ENCODE measurements at places on chromosomes 7 and 10.

DNA sequence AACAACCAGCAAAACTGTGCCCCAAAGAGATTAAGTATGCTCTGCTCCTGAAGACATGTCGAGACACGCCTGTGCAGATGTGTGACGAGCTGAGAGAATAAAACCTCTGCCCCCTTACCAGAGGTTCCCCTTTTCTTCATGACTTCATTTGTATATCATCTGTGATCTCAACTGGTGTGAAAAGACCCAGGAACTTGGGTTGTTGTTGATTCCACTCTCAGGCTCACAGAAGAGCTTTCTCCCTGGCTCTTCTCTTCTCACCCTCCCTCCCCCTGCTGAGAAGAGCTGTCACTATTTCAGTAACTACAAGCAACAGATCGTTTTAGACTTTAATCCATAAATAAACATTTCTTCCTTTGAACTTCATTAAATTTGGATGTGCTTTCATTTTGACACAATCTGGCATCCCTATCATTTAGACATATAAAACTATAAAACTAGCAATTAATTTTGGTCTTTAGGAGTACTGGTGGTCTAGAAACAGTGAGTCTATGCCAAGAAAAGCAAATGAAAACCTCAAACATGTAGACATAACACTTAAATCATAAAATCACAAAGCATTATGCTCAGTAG lies 179.3 kb upstream of the FZD8 start:
- no peak for DNase-seq

DNA sequence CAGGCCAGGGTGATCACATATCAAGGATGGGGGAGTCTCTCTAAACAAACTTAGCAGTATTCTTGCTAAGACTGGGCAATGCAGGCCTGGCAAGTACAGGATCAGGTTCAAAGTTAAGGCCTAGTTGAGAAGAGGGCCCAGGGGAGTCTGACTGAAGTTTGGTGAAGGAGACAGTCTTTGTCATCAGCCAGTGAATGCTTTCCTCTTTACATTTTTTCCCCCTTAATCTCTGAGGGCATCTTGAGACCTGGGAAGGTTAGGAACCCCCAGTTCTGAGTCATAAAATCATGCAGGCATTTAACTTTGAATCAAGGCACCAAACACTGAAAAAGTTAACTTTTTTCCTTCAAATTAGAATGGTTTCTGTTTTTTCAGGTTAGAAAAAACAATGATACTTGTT lies 311.5 kb downstream of the REEP3 start:
- DNase-seq: no peak

DNA sequence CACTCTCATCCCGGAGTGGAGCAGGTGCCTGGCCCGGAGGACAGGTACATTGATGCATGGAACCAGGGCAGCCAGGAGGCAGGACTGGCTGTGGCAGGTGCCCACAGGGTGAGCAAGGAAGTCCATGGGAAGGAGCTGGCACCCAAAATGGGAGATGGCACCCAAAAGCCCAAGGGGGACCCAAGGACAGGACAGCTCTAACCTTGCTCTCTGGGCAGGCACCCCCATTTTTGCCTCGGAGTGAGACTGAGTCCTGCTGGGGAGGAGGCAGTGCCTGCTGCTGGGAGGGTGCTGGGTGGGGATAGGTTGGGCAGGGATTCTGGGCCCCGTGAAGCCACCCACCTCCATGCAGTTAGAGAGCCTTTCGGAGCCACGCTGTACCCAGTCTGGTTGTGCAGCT lies 234.5 kb downstream of the TCERG1L start:
- no peak for DNase-seq

DNA sequence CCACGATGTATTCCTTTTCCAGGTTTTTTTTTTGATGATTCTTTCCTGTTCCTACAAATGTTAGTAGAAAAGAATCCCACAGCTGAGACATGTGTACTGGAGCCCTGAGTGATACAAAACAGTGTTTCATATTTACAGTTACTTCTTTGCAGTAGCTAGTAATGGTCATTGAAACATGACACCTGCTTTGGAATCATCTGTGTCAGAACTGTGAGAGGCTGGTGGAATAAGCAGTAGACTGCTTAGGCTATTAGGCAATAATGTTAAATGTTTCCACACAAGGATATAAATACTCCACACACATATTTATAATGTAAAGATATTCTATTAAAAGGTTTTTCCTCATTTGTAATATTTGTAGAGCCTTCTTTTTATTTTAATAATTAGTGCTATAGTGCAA lies 394.0 kb downstream of the THSD7A start:
- DNase-seq: no peak

DNA sequence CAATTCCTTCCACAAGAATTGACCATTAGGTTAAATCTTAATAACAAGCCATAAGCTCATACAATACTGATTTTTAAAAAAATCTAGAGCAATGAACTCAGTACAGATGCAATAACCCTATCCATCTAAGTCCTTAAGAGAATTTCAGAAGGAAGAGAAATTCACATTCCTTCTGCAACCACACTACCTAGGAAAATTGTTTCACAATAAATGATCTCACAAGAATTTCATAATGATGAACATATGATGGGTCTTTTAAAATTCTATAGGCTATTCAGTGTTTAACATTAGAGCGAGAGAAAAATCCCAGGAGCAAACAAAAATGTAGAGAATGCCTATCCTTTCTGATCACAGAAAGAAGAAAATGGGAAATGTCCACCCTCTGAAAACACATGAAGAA lies 70.0 kb upstream of the MAGI2 start:
- no peak for DNase-seq

DNA sequence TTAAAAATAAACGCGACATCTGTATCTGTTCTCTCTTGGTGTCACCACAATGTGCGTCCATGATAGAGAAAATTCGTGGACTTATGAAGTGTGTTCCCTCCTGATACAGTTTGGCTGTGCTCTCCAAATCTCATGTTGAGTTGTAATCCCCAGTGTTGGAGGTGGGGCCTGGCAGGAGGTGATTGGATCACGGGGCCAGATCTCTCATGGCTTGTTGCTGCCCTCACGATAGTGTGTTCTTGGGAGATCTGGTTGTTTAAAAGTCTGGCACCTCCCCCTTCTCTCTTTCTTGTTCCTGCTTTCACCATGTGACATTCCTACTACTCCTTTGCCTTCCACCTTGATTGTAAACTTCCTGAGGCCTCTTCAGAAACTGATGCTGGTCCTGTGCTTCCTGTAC lies 229.4 kb upstream of the MYO3A start:
- DNase-seq: no peak

GRCh38 chr7:150431839-150432658 lies 18.4 kb upstream of the GIMAP8 start:
- peak; percentile 7 for DNase-seq

Measured in colonic mucosa (tissue), 4 donors.